Immature natural killer cell (primary cell): ENCODE measurements at places on chromosomes 2 and 18.

DNA sequence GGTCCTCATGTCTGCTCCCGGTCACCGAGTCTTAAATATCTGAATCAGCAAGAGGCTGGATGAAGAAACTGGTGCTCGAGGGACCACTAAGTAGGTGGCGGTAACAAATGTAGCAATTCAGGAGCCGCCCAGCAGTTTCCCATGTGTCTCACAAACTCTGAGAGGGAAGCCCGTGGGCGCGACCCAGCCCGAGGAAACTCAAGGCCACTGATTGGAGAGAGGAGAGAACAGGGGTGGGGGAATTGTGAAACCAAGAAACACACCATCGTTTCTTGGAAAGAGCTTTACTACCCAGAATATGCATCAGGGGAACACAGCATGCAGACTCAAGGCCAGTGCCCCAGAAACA is 10.8 kb downstream of the MLPH start:
- no peak for DNase-seq

DNA sequence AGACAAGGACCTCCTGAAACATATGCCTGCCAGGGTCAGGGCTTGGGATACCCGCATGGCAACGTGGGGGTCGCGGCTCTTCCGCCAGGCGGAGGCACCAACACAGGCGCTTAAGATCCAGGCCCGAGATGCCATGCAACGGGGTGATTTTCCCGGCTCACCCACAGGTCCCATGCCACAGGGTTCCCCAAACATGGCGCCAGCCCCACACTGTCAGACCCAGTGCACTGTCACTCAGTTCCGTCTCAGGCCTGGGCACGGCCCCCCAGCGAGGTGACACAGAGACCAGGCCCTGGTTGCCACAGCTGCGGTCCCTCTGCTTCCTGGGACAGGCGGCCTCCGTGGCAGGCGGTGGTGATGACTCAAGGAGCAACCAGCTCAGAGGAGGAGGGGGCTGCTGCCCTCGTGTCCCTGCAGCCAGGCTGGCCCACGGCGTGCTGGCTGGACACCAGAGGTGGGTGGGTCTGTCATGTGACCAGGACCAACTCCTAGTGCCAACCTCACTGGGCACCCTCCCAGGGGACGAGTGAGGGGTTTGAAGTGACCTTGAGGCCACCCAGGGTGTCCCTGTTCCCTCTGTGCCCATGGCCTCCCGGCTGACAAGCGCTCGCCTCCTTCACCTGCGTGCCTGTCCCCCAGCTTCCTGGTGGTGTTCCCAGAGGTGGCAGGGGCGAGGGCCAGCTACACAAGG is 4.9 kb downstream of the PDCD1 start:
- no peak for DNase-seq

- no peak for DNase-seq
Observed at GRCh38 chr2:237726401-237726830, 72.2 kb upstream of the RBM44 start.

DNA sequence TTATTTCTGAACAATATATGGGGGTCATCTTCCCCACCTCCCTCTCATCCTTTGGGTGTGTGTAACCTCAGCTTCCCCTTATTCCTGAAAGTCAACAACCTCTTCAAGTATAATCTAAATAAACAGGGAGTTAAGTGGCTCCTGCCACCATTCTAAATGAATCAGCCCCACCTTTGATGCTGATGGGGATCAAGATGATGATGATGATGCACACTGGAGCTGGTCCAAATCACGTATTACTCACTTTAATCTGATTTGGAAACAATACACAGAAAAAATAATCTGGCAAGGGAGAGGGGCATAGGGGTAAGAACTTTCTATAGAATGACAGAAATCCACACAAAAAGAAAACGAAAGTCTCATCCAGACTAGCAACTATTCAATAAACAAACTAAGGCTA is 7.1 kb downstream of the ACVR1 start:
- DNase-seq, result no peak

DNA sequence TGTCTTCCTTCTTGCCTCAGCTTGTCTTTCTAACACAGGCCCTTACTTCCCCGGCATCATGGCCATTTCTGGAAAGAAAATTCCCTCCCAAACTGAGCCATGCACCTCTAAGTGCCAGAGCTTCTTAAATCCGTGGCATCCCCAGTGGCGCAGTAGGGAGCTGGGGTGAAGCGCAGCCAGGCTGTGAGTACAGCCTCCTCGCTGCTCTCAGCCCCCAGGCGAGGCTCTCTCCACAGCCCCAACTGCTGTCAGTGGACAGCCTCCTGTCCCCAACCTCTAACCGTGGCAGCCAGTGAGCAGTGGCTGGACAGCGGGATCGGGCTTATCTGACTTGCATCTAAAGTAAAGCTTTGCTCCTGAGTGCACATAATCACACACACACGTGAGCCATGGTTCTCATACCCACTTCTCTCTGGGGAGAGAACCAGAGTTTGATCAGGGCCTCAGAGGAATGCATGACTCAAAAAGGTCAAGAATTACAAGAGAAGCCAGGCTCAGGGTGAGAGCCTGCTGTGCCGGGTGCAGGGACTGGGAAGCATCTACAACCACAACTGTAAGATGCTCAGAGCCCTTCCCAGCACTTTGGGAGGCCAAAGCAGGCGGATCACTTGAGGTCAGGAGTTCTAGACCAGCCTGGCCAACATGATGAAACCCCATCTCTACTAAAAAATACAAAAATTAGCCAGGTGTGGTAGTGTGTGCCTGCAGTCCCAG is 50.7 kb downstream of the SFXN5 start:
- no peak for DNase-seq

GRCh38 chr2:201696151-201696659 is 2.2 kb downstream of the MPP4 start:
- DNase-seq, result no peak

GRCh38 chr2:4408321-4408720 is 704.9 kb downstream of the DCDC2C start:
- DNase-seq, result no peak

- DNase-seq, result no peak
Observed at GRCh38 chr2:715854-716560, 38.8 kb upstream of the TMEM18 start.

GRCh38 chr2:240640939-240641338 is 15.7 kb downstream of the GPR35 start:
- peak; percentile 24 for DNase-seq

GRCh38 chr2:27502142-27502541 is 5.5 kb downstream of the GCKR start:
- no peak for DNase-seq

GRCh38 chr2:88161446-88162244 is 8.5 kb upstream of the THNSL2 start:
- no peak for DNase-seq

DNA sequence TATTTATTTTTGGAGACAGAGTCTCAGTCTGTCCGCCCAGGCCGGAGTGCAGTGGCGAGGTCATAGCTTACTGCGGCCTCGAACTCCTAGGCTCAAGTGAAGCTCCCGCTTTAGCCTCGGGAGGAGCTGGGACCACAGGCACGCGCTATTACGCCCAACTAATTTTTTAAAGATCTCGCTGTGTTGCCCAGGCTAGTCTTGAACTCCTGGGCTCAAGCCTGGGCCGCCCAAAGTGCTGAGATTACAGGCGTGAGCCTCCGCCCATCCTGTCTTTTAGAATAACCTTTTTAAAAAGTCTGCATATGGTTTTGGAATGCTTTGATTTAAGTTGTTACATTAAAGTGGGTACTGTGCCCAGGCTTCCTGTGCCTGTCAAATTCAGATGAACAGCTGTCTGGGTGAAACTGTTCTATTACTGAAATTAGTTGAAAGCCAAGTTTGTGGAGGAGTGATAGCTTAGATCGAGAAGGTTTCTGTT is 944 bp downstream of the RAB3GAP1 start:
- no peak for DNase-seq

DNA sequence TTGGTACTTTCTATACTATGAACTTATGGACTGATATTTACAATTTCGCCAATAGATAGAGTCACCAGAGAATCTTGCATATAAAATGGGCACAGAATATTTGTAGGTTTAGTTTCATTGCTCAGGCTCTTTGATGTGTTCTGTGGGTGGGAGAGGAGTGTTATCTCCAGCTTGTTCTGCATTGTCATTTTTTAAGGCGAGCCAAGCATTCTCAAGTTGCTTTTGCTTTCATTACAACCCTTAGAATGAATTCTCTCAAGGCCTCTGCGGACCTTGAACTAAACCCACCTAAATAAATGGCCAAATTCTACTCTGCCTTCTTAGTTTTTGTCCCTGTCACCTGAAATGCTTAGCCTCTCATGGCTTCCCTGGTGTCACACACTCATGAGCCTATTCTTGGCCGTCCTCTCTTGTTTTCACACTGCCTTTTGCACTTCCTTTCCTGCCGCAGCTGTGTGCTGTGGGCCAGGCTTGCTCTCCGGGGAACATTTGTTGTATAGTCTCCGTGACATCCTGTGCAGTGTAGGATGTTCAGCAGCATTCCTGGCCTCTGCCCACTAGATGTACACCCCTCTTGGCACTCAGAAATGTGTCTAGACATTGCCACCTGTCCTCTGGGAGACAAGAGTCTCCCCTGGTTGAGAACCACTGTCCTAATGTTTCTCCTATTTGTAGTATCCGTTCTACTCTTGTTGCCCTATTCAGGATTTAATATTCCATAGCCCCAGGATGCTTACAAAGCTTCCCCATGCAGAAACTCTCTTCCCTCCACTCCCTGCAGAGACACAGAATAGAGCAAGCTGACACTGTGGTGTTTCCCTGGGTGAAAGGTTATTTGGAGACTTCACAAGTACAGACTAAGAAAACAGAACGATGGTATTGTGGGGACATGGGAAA is 255.6 kb downstream of the PTPRM start:
- no peak for DNase-seq

DNA sequence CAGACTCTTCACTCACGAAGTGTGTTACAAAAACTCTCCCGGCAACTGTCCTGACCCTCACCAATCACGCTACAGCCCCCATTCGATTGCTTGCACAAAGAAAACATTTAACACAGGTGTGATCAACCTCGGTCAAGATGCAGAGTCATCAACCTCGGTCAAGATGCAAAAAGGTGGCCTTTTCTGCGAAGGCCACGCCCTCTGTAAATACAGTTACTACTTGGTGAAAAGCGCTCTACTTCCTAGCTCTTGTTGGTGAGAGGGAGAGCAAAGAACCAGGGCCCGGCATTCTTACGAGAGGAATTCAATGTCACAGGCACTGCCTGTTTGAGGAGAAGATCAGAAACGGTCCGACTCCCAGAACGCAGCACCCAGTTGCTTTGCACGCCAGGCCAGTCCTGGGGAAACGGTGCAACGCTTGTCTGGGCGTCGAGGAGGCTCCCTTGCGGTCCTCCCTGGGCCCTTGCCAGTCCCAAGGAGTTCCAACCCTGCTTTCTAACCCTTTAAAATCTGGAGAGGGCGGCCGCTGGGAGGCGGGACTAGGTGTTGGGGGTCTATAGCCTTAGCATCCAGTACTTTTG is 1.9 kb downstream of the PIEZO2 start:
- no peak for DNase-seq

DNA sequence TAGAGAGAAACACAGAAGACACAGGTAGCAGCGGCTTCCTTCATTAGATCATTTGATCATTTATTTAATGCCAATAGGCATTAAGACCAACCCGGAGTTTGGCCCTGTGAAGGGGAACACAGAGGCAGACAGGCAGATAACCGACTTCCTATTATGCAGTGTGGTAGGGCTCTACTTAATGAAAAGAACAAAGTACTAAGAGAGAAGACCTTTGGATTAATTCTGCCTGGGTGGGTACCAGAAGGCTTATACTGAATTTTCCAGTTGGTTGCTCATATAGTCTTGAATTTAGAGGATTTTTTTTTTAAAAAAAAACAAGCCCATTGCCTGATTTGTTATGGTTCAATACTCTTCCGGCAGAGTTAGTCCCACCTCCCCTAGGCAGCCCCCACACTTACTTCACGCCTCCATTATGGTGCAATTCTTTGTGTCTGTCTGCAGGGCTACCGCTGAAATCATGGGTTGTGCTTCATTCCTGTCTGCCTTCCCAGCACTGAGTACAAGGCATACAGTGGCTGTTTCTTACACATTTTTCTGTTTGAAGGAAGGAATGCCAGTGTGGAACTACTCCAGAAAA is 244.3 kb upstream of the APCDD1 start:
- no peak for DNase-seq

DNA sequence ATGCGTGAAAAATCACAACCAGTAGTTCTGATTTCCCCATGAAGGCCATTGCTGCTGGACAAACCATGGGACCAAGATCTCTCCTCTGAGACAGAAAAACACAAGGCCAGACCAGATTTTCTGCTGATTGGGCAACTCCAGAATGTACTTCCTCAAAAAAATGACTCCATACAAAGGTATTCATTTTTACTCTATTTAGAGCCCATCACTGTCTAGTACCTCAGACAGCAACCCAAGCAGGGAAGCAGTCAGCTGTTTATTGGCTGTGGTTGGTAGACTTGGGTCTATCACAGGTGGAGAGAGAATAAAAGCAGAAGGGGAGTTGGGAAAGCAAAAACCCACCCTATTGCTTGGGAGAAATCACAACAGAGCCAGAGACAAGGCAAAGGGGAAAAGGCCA is 219.9 kb downstream of the PIK3C3 start:
- DNase-seq, result no peak

GRCh38 chr18:4765401-4765800 is 310.3 kb upstream of the DLGAP1 start:
- DNase-seq, result no peak

GRCh38 chr2:9473308-9473984 is 905 bp upstream of the IAH1 start:
- DNase-seq, result no peak

DNA sequence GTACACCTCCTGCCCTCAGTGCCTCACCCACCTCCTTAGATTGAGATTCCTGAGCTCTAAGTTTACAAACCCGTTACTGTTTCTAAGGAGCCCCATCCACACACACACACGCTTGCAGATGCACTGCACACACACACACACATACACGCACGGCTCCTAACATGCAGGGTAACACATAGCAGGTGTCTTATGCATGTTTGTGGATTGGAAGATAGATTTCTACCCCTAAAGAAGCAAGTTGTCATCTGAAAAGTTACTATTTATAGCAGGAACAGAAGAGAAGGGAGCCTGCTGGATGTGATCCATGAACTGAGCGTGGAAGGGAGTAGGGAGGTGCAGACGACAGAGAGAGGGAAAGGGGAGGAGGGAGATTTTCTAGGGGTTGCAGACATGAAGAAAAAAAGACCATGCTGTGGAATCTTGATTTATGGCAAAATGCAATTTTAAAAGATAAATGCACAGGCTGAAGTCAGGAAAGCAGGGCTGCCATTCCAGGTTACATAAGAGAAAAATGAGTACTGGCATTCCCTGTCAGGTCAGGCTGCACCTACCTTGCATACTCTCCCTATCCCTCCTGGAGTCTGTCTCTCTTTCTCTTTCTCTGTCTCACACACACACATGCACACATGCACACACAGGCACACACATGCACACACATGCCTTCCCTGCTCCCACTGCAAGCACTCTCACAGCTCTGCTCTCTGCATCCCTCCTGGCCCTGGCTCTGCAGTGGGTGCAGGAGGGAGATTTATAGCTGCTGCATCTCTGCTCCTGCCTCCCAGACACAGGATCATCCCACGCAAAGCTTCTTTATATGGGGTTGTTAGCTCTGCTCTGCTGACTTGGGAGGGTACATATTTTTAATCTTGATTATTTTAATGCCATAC is 192.6 kb upstream of the MYT1L start:
- no peak for DNase-seq
